ENCODE measurements at places on chromosomes 3 and 15.

GRCh38 chr3:67610458-67610857 is 44.0 kb downstream of the SUCLG2 start:
- DNase-seq: no peak

- no peak for DNase-seq
These were observed 857.0 kb downstream of the SI start for GRCh38 chr3:164221297-164221696.

GRCh38 chr3:101020351-101021015 is 27.3 kb upstream of the ABI3BP start:
- no peak for DNase-seq

DNA sequence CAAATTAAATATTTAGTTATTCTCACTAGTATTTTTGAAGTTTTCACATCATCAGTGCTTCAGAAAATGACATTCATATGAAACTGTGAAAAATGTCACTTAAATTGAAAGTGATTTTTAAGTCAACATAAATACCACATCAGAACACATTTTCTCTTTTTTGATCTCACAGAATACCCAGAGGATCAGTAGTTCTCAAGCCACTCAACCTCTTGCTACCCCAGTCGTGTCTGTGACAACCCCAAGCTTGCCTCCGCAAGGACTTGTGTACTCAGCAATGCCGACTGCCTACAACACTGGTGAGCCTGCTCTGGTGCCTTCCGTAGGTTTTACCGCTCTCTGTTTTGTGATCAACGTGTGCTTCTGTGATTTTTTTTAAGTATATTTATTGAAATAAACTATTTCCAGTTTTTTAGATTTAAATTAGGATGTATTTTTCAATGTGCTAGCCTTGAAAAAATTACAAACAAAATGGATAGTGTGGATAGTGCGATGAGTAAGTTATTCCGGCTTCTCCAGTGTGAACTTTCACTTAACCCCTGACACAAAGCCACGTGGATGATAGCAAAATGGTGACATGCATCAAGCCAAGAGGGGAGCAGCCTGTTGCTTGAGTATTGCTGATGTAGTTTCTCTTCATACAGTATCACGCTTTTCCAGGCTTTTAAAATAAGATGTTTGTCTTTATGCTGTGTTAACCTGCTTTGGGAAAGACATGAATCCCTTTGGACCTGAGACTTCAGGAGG is 26.5 kb downstream of the LYSMD4 start:
- DNase-seq: no peak

- no peak for DNase-seq
These were observed 44.4 kb downstream of the PDZRN3 start for GRCh38 chr3:73580343-73580742.

All from activated CD8-positive, alpha-beta memory T cell treated with anti-CD3 and anti-CD28 coated beads for 4 hours (primary cell).